ENCODE measurements at places on chromosomes 16 and 17.

GRCh38 chr16:56355221-56355620 is 70.1 kb downstream of the AMFR start:
- no peak for DNase-seq

GRCh38 chr17:17749025-17749772 is 67.9 kb downstream of the RAI1 start:
- no peak for DNase-seq

GRCh38 chr17:80274331-80274730 is 13.7 kb downstream of the RNF213 start:
- no peak for DNase-seq

- DNase-seq, result no peak
Measured at GRCh38 chr17:16129441-16130205, 85.7 kb downstream of the NCOR1 start.

GRCh38 chr17:65561452-65562205 is at the start of gene AXIN2:
TSS of gene AXIN2 (minus strand) at chr17:65561648. CDS start at chr17:65558620, 3,028 bp downstream.
- peak; percentile 90 for DNase-seq

DNA sequence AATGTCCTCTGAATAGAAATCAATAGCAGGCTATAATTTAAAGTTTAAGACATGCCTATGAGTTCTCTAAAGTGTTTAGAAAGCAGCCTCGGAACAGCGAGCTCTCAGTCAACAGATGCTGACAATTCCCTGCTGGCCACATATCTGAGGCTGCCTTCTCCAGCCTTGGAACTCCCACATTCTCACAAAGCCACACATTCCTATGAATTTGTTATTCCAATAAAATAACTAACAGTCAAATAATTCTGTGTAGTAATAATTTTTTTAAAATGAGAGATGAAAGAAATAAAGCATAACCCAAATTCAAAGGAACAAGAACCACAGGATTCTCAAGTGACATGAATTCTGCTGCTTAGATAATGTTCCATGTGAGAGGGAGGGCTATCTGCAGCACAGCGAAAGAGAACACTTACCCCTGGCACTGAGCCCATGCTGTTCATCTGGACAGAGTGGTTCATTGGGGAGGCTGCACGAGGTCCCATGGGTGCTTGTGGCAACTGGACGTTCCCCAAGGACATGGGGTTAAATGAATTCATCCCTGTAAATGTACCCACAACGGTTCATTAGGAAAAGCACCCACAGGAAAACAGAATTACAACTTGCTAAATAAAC is 56.9 kb upstream of the TRAP1 start:
- DNase-seq, result no peak

- DNase-seq, result no peak
Measured at GRCh38 chr17:22703204-22703603, 1010.9 kb downstream of the KCNJ18 start.

GRCh38 chr17:15507896-15508295 is 40.5 kb upstream of the CDRT4 start:
- DNase-seq, result no peak

- no peak for DNase-seq
Measured at GRCh38 chr16:50740736-50741135, 1.1 kb upstream of the CYLD start.

DNA sequence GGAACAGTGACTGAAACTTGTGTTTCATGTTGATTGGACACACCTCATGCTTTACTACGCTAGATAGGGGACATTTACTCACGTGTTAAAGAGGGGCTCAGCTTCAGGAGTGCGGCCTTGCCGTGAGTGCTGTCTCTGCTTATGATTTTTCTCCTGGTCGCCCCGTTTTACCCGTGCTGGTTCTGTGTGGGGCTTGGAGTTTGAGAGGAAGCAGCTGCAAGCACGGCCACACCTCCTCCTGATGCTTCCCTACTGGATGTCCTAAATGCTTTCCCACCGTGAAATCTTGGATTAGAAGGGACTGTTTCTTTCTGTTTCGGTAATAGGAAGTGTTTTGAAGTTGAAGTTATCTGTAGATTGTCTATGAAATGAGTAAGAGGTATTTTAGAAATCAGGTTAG is 54.0 kb upstream of the ZNF750 start:
- DNase-seq, result no peak

DNA sequence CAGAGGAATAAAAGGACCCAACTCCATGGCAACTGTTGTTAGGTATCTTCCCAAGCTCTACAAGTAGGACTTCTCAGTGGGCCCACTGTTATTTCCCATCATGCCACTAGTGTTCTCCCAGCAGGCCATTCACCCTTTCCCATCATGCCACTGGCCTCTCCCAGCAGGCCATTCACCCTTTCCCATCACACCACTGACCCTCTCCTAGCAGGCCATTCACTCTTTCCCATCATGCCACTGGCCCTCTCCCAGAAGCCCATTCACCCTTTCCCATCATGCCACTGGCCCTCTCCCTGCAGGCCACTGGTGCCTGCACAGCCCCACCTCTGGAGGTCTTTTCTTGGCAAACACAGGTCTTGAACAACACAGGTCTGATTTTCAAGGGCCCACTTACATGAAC is 36.3 kb downstream of the IFT140 start:
- DNase-seq, result no peak

GRCh38 chr16:22948603-22949368 is 134.8 kb downstream of the HS3ST2 start:
- DNase-seq, result peak; percentile 69

- no peak for DNase-seq
Measured at GRCh38 chr16:82344157-82344556, 174.1 kb upstream of the MPHOSPH6 start.

DNA sequence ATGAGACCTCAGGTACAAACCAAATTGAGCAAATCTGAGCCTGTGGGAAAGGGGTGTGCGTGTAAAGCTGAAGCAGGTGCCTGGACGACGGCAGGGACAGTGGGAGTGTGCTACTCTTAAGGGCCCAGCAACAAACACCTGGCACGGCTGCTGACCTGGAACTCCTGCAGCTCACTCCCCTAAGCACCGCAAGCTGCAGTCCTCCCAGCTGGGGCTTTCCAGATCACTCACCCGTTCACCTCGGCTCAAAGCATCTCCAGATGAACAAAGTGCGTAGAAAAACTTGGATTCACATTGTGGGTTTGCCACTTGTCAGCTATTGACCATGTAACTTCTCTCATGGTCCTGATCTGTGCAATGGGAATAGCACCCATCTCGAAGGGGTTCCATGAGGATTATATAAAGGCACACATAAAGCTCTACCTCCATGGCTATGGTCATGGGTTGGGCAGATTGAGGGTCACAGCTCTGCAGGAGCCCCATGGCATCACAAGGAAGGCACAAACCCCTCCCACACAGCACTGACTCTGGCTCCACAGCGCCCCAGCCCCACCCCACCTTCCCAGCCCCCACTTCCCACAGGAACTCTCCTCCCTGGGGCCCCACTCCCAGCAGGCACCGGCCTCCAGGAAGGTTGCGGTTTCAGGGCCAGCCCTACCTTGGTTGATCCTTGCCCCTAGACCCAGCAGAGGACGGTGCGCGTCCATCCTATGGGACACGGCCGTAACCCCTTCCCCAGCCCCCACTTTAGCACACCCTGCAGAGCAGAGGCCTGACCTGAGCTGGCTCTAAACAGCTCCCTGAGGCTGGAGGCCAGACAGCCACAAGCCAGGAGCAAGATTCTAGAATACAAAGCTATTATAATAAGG is 21.9 kb downstream of the ST3GAL2 start:
- DNase-seq, result no peak

DNA sequence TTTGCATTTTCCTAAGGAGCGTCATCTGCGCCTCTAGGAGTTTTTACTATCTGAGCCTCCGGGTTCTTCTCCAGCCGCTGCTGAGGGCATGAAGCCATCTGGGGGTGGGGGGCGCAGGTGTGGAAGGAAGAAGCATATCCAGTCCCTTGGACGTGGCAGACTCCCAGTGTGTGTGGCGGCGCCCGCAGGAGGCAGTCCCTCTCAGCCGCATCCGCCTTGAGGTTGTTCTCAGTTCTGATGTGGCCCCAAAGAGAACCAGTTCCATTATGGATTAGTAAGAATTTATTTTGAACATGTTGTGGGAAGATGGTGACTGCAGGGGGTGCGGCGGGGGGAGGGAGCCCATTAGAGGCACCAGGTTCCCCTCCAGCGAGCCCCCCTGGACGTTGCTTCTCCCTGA is 100.2 kb downstream of the SEC14L1 start:
- DNase-seq, result no peak

DNA sequence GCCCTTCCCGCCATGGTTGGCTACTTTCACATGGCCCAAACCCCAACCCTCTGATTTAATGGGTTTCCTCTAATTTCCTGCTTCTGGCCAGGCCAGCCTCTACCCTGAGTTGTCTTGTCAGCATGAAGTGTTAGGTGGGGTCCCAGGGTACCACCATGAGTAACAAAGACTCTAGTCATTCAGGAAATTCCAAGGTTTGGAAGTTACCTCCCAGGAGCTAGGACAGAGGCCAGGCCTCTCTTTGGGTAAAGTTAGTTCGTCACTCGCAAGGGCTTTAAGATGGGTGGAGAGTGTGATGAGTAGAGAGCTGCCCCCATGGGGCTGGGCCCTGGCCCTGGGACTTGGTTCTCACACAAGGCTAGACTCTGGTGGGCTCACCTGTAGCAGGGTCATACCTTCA is 54.6 kb downstream of the PLD6 start:
- DNase-seq, result no peak

- no peak for DNase-seq
Measured at GRCh38 chr17:15418781-15419180, 48.6 kb downstream of the CDRT4 start.

DNA sequence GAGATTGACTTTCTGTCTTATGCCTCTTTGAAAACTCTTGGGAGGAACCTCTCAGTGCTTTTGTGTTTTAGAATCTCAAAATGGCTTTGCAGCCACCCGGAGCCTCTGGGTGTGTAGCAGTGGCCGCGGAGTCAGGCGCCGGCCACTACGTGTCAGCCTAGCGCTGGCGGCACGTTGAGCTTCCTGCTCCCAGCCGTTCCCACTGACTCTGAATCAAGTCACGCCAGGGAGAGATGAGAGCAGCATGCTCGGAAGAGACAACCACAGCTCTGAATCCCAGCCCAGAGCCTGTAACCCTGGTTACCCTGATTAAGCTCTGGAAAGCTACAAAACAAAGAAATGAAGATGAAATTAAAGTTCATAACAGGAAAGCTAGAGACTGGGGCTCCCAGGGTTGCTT is 97.4 kb upstream of the CACNG5 start:
- DNase-seq, result no peak

- no peak for DNase-seq
Measured at GRCh38 chr17:2985318-2985717, 78.1 kb downstream of the OR1D5 start.

DNA sequence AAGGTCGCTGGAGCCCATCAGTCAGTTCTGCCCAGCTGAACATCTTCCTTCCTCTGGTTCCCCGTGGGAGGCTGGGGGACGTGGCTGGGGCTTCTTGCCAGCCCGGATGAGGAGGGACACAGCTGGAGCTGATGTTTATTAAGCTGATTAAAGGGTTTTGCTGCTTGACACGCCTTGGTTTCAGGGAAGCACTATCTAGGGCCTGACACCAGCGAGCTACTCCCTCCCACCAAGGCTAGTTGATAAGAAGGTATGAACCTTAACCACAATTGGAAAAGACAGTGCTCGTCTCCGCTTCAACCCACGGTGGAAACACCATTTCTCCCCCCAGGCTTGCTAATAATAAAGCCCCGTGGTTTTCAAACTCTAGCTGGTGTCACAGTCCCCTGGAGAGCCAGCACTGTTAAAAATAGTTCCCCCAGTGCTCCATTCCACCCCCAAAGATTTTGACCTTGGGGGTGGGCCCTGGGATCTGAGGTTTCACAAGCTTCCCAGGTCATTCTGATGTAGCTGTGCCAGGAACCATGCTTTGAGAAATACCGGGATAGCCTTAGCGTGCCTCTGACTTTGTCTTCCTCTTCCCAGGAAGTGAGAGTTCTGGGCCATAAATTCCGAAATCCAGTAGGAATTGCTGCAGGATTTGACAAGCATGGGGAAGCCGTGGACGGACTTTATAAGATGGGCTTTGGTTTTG is 5.5 kb downstream of the DHODH start:
- DNase-seq, result no peak

GRCh38 chr17:74907012-74907411 is 13.6 kb upstream of the FADS6 start:
- DNase-seq, result no peak

DNA sequence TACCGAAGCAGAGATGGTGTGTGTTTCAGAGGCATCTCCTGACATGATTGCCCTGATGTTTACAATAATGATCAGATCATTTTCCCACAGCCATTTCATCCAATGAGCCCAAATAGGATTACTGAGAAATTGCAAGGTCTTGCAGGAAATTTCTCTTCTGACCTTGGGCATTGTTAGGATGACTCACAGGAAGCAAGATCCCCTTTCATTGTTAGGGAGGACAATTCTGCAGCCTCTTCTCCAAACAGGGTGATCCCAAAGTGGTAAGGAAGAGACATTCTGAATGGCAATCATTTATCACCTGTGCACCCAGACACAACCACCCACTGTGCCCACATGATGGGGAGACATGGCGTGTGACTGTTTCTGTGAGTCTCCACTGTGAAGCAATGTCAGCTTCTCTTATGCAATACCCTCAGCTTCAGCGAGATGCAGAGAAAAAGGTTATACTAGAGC is 306.7 kb upstream of the XYLT1 start:
- DNase-seq, result no peak

GRCh38 chr16:74099530-74099929 is 197.1 kb upstream of the PSMD7 start:
- DNase-seq, result no peak

DNA sequence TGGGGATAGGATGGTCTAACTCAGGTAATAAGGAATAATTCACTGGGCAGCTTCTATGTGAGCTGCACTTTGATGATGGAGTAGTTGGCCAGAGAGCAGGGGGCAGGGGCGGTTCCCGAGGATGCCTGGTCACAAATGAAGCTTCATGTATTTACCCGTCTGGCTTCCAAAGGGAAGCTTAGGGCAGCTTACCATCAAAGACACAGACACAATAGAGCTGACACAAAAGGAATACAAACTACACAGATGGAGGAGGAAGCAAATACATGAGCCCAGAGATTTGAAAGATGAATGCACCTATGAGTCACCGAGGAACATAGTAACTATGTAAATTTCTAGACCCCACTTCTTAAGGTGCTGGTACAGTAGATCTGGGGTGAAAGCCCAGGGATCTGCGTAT is 8.7 kb upstream of the EMP2 start:
- no peak for DNase-seq

DNA sequence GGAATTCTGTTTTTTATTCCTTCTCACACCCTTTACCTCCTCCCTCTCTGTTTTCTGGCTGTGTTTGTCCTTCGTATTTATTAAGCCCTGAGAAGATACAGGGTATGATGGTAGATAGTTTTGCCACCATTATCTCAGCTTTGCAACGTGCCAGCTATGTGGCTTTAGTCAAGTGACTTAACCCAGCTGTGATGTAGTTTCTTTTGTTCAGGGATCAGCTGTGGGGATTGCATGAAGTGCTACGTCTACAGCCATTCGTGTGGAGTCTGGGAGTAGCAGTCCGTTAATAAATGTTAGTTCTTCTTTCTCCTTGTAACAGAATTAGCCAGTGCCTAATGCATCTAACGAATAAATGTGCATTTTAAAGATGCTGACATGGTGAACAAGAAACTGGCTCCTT is 128.4 kb downstream of the HAPSTR1 start:
- no peak for DNase-seq

Data from activated CD8-positive, alpha-beta T cell treated with anti-CD3 and anti-CD28 coated beads, Interleukin-2, amount 10 ng/mL, durations not matched to agents 7 days and 5 days (primary cell).